ENCODE measurements at places on chromosomes 7 and 10.

GRCh38 chr7:237385-237784, 45.0 kb downstream of the FAM20C start:
- no peak for DNase-seq

- DNase-seq: no peak
These were observed 104.1 kb downstream of the THSD7A start for GRCh38 chr7:11727864-11728263.

DNA sequence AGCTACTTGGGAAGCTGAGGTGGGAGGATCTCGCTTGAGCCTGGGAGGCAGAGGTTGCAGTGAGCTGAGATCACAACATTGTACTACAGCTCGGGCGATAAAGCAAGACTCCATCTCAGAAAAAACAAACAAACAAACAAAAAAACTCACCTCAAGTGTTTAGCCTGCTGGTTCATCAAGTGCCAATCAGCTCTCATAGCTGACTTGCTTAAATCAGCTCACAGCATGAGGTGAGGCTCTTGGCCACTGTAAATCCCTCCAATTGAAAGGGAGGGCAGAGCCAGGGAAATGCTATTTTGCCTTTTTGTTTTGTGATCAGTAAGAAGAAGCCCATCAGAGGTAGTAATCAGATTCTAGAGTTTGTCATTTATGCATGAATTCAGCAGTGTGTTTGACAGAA, 112.3 kb downstream of the RAB11FIP2 start:
- no peak for DNase-seq

GRCh38 chr10:6487920-6488319, 92.2 kb downstream of the PRKCQ start:
- DNase-seq: no peak

GRCh38 chr10:111976557-111976956, 207.0 kb downstream of the GPAM start:
- no peak for DNase-seq

DNA sequence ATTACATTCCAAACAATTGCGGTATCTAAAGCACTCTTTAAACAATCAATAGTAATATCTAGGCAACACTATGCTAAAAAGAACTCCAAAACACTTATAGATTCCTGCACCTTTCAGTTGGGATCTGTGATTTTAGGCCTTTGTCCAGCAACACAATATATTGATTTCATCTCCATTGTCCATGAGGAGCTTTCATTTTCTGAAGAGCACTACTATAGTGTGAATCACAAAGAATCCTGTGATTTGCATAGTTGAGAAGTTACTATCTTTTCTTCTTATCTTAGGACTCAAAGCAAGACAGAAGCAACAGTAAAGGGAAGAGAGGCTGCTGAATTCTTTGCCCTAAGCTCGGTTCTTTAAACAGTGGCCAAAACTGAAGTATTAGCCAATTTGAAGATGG, 846.8 kb downstream of the IPMK start:
- no peak for DNase-seq

DNA sequence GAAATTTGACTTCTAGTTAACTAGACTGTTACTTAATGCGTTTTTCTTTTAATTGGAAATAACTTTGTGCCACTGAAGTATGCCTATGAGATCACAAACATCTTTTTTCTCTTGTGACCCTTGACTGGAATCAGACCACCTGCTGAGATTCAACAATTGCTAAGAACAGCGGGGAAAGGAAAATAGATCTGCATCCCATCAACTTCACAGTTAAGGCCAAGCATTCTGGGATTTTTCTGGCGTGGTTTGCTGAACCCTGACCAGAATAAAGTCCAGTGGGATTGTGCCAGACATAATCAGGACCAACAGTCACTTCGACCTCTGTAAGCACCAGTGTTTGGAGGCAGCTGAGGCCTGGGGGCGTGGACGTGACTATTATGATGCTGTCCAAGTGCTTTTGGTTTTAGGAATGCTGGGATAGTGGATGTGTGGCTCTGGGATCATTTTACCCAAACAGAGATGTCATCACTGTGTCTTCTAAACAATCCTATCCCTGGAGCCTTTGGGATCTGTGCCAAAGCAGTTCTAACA, 373.3 kb upstream of the PRKCQ start:
- DNase-seq: no peak

DNA sequence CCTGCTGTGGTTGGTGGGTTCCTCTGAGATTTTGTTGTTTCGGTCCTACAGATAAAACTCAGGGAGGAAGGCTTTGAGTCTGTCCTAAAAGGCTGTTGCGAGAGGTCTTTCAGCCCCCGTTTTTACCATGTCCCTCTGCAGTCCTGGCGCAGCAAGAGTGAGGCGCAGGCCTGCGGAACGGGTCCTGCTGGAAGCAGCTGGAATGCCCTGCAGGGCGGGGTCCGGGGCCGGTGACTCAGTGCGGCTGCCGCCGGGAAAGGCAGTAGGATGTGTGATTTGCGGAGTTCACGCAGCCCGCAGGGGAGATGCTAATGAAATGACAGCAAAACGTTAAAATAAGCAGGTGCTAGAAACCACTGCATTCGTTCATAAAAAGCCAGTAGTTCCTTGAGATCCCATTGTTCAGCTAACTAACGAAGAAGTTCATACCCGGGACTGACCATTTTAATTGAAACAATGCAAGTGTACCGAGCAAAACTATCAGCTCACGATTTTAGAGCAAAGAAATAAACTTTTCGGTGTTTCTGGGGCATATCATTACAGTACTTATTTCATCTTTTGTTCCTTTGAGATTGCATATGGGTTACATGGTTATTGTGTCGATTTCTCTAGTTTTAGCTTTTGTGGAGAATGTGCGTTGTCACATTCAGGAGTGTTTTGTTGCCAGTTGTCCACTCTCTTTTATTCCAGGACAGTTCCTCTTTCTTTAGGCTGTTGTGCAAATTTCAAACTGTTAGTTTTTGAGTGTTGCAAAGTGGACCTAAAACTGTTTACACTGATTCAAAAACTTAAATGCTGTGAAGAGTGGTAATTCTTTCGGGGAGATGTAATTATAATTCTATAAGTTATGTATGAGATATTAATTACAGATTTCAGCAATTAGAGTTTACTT, 783 bp downstream of the ANLN start:
- DNase-seq: peak; percentile 53

- DNase-seq: no peak
These were observed 176.2 kb downstream of the GALNT17 start for GRCh38 chr7:71308096-71308495.

DNA sequence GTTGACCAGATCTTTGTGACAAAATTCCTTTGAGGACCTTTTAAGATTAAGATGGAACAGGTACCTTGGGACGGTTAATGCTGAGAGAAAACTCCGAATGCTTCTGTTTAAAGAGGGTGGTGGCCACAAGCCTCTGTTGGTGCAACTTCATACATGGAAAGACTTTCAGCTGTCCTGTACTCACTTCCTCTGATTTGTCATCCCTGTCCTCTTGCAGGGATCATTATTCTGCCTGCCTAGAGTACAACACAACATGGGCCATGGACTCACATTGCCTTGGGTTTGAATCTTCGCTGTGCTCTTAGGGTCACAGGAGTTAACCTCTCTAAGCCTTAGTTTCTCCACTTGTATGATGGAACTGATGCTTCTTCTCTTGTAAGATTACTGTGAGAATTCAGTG, 75.1 kb downstream of the ENTPD1 start:
- no peak for DNase-seq

GRCh38 chr10:3765146-3765545, 19.9 kb downstream of the KLF6 start:
- no peak for DNase-seq

DNA sequence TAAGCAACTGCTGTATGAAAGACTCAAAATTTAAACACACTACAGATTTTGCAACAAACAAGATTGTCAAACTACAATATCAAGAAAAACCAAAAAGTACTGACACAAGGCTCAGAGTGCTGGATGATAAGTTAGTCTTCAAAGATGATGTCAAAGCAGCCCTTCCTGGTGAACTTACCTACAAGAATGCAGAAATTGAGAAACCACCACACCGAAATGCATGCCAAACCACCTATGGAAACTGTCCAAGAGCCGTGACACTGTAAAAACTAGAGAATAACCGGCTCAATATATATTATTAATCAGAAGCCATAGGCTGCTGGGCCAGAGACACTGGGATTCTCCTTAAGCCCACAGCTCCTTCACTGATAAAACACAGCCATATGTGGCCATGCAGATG, 25.3 kb downstream of the DENND11 start:
- DNase-seq: no peak

- no peak for DNase-seq
These were observed 33.3 kb downstream of the COX15 start for GRCh38 chr10:99698504-99699080.

GRCh38 chr10:34791947-34792346, 23.1 kb downstream of the PARD3 start:
- DNase-seq: no peak

- DNase-seq: no peak
These were observed 555.4 kb downstream of the SH2D4B start for GRCh38 chr10:81093056-81093455.

DNA sequence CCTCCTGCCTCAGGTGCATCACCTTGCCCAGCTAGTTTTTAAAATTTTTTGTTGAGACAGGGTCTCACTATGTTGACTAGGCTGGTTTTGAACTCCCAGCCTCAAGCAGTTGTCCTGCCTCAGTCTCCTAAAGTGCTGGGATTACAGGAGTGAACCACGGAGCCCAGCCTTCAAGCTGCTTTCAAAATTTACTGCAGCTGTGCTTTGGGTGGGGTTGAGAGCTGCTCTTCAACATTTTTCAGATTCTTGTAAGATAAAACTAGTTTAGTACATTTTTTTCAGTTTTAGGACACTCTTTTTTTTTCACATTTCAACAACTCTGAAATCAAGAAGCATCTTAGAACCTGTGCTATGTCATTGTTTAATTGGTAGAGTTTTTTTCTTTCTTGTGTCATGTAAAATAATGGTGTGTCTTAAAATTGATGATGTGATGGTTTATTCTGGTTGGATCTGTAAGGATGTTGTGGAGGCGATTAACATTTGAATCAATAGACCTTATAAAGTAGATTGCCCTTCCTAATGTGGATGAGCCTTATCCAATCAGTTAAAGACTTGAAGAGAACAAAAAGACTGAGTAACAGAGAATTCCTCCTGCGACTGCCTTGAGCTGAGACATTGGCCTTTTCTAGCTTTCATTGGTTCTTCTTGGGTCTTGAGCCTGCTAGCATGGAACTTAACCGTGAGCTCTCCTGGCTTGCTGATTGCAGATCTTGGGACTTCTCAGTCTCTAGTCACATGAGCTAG, 13.5 kb downstream of the PLEKHA8 start:
- no peak for DNase-seq

DNA sequence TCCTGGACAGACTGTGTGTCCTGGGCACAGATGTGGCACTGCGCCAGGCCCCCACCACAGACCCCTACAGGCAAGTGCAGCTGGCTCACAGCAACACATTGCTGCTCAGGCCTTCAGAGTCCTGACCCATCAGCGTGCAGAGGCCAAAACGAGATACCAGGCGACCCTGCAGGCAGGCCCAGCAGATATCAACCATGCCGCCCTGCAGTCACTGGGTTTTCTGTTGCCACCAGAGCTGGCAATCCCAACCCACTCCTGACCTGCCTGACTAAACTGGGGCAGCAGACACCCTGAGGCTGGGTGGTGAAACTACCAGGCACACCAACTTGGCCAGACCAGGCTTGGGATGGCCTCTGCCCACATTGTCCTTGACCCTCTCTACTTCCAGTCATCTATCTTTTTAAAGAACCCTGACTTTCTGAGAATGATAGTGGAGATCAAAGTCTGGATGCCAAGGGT, 20.3 kb downstream of the ZCCHC24 start:
- DNase-seq: no peak

DNA sequence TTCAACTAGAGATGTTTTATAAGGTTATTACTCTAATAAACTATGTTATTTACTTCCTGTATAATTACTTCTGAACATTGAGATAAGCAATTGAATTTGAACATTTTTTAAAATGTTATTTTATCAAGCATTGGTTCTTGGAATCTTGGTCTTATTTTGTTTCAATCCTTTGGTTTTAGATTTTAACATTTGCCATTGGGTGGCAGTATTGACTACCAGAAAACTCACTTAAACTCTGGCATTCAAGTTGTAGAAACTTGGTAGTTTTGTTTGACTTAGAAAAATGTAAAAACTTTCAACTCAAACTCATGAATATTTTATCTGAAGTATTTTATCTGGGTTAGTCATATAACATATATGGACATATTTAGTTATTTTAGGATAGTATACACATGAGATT, 48.1 kb downstream of the ATRNL1 start:
- DNase-seq: no peak

- DNase-seq: no peak
These were observed 33.6 kb downstream of the VSTM4 start for GRCh38 chr10:49081547-49082275.

DNA sequence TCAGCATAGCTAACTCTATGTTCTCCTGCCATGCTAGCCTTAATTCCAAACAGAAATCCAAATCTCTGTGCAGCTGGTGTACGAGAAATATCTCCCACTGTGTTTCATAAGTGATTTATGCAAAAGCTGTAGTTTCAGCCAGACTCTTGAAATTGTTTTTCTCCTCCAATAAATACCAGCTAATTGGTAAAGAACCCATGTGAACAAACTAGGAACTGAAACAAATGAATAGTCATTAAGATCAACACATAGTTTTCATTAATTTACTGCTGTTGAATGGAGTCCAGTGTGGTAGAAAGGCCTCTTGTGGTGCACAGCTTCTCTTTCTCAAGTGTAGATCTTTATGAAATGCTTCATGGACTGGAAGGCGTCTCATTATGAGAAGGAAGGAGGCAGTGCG, 18.4 kb downstream of the PPP1R17 start:
- no peak for DNase-seq

DNA sequence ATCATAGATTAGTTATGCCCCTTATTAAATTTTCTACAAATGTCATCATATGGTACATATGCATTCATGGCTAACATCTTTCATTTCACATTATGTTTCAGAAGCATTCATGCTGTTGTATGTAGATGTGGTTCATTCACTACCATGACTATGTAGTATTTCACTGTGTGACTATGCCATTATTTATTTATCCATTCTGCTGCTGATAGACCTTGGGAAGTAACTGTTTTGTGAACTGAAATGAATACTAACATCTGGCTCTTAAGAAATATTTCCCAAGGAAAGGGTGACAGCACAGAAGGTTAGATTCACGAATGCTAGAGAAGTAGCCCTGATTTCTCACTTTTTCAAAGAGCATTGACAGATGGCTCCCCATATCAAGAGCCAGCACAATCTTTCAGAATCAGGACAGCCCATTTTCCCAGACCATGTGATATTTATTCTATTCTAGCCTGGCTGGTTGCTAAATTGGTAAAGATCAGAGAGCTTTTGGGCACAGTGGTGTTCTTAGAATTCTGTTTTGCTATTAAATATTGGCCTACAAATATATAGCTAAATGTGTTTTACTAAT, 157.4 kb downstream of the DYNC1I1 start:
- DNase-seq: no peak

- DNase-seq: no peak
These were observed 217.9 kb downstream of the OTUD1 start for GRCh38 chr10:23656735-23657134.

DNA sequence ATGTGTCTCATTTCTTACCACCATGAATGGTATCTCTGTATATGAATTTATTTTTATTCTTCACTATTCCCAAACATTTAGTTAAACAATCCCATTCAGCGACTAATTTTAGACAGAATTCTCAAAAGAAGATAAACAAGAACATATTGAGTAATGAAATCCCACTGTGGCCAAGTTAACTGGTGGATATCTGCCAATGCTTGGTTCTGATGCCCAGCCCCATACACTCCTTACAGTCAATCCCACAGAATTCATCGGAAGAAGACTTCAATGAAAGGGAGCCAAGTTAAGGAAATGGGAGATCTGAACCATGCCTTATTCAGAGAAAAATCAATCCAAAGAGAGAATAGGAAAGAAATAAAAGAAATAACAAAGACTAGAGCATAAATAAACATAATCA, 518.0 kb downstream of the XPNPEP1 start:
- no peak for DNase-seq

GRCh38 chr10:28769091-28769604, 91.8 kb downstream of the BAMBI start:
- DNase-seq: no peak
